Activated CD8-positive, alpha-beta memory T cell treated with anti-CD3 and anti-CD28 coated beads for 24 hours (primary cell): ENCODE measurements at places on chromosomes 5 and 9.
A peak's percentile ranks its signal among the peaks of the same experiment; 100 is the strongest.

DNA sequence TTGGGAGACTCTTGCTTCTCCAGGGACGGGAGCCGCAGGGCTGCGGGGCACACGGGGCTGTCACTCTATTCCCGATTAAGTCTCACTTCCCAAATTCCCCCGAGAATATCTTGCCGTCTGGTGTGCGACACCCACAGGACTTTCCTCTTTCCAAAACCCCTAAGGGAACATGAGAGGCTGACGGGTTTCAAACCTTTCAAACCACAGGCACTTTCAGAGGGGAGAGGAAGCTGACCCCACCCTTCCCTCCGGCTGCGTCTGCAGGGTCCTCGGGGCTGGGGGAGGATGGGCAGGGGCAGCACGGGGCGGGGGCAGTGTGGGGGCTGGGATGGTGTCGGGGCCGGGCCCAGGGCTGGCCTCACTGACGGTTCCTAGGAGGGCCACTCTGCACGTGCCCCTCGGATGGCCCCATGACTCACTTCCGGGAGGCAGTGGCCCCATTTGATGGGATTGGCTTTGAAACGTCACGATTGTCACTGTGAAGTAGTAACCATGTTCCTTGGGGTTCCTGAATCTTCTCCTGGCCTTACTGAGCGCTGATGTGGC is 38.2 kb downstream of the SLC9A3 start:
- DNase-seq = no peak

- DNase-seq = no peak
These were observed 79.1 kb upstream of the RARS1 start for GRCh38 chr5:168407211-168407610.

DNA sequence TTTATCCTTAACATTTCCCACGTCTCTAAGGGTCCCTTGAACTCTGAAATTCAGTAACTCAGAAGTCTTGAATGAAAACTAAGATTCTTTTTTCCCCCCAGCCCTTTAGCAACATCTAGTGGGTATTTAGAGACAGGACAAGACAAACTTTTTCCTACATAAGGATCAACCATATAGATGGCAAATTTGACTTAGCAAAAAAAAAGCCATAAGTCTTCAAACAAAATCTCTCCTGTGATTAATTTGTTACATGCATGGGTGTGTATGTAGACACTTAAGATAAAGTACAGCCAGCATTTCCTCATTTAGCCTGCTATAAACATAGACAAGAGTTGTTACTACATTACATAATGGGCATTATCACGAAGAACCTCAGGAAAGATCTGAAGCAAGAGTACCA is 29.1 kb upstream of the ANKRD31 start:
- DNase-seq = no peak

DNA sequence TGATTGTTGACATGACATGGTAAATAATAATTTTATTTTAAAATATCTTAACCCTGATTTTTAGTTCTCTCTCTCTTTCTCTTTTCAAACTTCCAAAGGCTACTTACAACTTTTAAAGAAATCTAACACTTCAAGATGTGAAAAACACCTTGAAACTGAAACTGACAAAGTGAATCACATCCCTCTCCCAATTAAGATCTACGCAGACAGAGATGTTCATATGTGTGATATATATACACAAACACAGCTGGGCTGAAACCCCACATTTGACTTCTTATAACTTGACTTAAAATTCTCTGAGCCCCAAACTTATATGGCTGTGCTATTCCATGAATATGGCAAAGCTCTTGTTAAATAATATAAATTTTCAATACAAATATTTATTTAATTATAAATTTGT is 261.2 kb upstream of the PTPRD start:
- DNase-seq = no peak

DNA sequence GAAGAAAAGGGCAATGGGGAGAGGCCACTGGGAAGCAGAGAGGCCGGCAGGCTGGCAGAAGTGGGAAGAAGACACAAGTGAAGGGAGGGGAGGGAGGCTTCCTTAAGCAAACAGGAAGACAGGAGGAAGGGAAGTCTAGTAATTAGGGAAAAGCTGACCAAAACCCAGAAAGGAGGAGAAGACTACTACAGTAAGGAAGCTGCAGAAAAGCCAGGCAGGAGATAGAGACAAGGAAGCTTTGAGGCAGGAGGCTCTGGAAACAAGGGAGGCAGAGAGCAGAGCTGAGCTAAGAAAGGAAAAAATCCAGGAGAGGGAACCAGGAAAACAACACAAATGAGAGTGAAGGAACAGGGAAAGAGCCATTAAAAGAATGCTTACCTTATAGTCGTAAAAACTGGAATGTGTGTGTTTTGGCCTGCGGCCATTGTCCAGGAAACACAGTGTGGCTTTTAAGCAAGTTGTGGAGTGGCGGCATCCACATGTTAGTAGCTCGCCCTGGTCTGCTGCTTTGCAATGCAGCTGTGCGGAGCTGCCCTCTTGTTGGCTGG is 317.1 kb upstream of the CLINT1 start:
- no peak for DNase-seq

DNA sequence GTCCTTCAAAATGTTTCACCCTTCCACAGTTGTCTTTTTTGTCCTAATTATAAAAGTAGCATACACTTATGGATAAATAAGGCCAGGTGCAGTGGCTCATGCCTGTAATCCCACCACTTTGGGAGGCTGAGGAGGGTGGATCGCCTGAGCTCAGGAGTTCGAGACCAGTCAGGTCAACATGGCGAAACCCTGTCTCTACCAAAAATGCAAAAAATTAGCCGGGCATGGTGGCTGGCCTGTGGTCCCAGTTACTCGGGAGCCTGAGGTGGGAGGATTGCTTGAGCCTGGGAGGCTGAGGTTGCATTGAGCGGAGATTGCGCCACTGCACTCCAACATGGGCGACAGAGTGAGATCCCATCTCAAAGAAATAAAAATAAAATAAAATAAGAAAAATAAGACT is 1.6 kb downstream of the C5orf52 start:
- peak; percentile 32 for DNase-seq

GRCh38 chr5:170306381-170306831 is 8.8 kb upstream of the LCP2 start:
- DNase-seq = no peak
